Smooth muscle cell of trachea (primary cell): ENCODE measurements at places on chromosomes 12 and 14. TPM values are rescaled to one million over a fixed set of nuclear protein-coding genes. Genes with fewer than 3 reads are reported as not detected.

ANO2 gene
- total RNA-seq: 0.44 TPM in 1 of 2 replicates, not detected in the other

RAD9B gene
- 0.29 and 0.83 TPM in 2 replicates for total RNA-seq

TPH2 gene
- total RNA-seq: not detected in 2 replicates

TMEM119 gene
- total RNA-seq: 388 and 611 TPM in 2 replicates

INHBC gene
- not detected in 2 replicates for total RNA-seq

B4GALNT3 gene
- under 0.01 TPM in 1 of 2 replicates, not detected in the other for total RNA-seq

GTF2H3 gene
- 48.1 and 49.2 TPM in 2 replicates for total RNA-seq

KRT6C gene
- total RNA-seq: not detected in 2 replicates

SLC4A8 gene
- 4.5 and 10.3 TPM in 2 replicates for total RNA-seq

ZDHHC22 gene
- not detected in 2 replicates for total RNA-seq

TESPA1 gene
- total RNA-seq: not detected in 2 replicates

HHIPL1 gene
- 9.3 and 20.7 TPM in 2 replicates for total RNA-seq

DLGAP5 gene
- 2.3 and 66.5 TPM in 2 replicates for total RNA-seq

OAS3 gene
- 5.8 and 16.4 TPM in 2 replicates for total RNA-seq

ATF1 gene
- 20.7 and 23.0 TPM in 2 replicates for total RNA-seq

ALX1 gene
- total RNA-seq: under 0.01 TPM in 1 of 2 replicates, not detected in the other

ENDOU gene
- total RNA-seq: 0.17 and 0.29 TPM in 2 replicates

PLEKHG7 gene
- not detected in 2 replicates for total RNA-seq

ACIN1 gene
- total RNA-seq: 84.0 and 90.5 TPM in 2 replicates

LRP1-AS gene
- not detected in 2 replicates for total RNA-seq

TTLL5 gene
- 14.1 and 28.4 TPM in 2 replicates for total RNA-seq

NFE2 gene
- 0.15 and 1.2 TPM in 2 replicates for total RNA-seq

PLEKHH1 gene
- 0.15 and 0.17 TPM in 2 replicates for total RNA-seq

ABHD12B gene
- total RNA-seq: not detected in 2 replicates

SIRT4 gene
- total RNA-seq: 1.8 and 1.9 TPM in 2 replicates

APEX1 gene
- total RNA-seq: 67.1 and 92.5 TPM in 2 replicates

MSI1 gene
- not detected in 2 replicates for total RNA-seq

MYH6 gene
- total RNA-seq: not detected in 2 replicates
